CD4-positive, alpha-beta memory T cell (primary cell): ENCODE measurements at places on chromosomes 1 and 21. TPM values are rescaled to one million over a fixed set of nuclear protein-coding genes. Genes with fewer than 3 reads are reported as not detected.

C1orf122 gene
- total RNA-seq = 12.4 TPM

TMPRSS2 gene
- not detected for total RNA-seq

- DNase-seq = no peak
These were observed 10.3 kb upstream of the PHLDA3 start for GRCh38 chr1:201479201-201479730.

DNA sequence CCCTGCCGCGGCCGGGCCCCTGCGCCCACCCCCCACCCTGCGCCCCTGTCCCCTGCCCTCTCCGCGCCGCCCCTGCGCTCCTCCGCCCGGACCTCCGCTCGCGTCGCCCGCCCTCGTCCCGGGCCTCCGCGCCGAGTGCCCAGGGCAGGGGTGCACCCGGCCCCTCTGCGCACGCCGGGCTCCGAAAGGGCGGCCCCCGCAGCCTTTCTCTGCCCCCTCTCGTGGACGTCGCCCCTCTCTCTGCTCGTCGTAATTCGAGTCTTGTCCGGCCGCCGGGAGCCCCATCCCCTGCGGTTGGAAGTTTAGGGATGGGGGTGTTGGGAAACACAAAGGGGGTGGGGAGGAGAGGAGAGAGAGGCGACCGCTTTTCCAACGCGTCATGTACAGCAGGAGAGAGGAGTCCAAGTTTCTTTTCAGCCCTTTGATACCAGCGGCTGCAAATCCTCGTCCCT lies 407 bp downstream of the GALNT2 start:
- no peak for DNase-seq
